CD4-positive, alpha-beta memory T cell (primary cell): ENCODE measurements at places on chromosomes 11 and 22. TPM values are rescaled to one million over a fixed set of nuclear protein-coding genes. Genes with fewer than 3 reads are reported as not detected.

GRCh38 chr11:133810766-133811165, 34.5 kb downstream of the SPATA19 start:
- no peak for DNase-seq

DNA sequence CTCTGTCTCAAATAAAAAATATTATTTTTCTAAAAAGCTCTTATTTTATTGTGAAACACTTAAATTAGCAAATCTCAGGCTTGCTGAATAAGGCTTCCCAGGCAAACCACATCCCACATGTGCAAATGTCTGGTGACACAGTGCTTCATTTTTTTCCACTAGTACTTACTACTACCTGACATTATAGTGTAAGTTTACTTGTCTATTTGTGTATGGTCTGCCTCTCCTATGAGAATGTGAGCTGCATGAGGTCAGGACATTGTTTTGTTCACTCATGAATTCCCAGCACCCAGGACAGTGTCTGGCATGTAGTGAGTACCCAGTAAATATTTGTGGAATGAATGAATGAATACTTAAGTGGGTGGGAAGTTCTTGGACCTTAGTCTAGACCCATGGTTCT, 103.1 kb downstream of the PTPRJ start:
- no peak for DNase-seq

- DNase-seq, result no peak
These were observed 815.7 kb downstream of the BRD1 start for GRCh38 chr22:49011769-49012648.

The ACTN3 gene
- 0.20 TPM for total RNA-seq

The DAGLA gene
- total RNA-seq, result 0.30 TPM

The PNPLA5 gene
- total RNA-seq, result not detected

The KCNJ1 gene
- total RNA-seq, result not detected
